Vagina (tissue), 2 donors: ENCODE measurements at places on chromosomes 16 and 17.

DNA sequence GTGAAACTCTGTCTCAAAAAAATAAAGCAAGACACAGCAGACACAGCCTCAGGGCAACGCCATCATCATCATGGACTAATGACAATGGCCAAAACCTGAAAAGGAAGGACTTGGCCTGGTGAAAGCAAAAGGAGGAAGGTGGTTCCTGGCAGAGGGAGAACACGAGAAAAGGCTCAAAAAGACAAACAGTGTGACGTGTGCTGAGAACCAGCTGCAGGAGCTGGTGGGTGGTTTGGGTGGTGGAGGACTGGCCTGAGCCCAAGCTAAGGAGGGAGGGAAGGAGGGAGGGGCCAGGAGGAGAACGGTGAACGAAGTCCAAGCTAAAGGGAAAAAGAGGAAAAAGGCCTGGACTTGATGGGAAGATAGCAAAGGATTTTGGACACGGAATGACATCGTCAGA lies 85.1 kb downstream of the SLC39A11 start:
- no peak for DNase-seq

DNA sequence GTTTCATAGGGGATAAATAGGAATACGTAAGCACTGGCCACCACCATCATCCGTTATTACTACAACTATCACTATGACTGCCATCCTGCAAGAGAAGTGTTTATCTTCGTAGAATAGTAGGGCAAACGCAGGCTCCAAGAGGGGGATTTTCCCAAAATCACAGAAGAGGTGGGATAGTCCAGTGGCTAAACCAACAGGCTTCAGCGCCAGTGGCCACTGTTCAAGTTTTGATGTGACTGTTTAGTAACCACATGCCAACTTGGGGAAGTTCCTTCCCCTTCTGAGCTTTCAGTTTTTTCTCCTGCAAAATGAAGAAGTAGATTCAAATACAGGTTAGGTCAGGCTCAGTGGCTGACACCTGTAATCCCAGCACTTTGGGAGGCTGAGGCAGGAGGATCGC lies 60.7 kb upstream of the GRIN2A start:
- no peak for DNase-seq

DNA sequence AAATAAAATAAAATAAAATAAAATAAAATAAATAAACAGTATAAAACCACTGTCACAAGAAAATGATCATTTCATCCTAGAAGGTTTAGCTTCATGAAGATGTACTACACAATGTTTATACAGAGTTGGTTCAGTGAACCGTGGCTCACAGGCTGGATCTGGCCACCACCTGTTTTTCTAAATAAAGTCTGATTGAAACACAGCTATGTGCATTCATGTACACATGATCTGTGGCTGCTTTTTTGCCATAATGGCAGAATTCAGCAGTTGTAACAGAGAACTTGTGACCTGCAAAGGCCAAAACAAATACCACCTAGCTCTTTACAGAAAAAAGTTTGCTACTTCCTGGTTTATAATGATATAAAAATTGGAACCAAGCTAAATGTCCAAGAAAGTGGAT lies 12.6 kb upstream of the RPRML start:
- no peak for DNase-seq

DNA sequence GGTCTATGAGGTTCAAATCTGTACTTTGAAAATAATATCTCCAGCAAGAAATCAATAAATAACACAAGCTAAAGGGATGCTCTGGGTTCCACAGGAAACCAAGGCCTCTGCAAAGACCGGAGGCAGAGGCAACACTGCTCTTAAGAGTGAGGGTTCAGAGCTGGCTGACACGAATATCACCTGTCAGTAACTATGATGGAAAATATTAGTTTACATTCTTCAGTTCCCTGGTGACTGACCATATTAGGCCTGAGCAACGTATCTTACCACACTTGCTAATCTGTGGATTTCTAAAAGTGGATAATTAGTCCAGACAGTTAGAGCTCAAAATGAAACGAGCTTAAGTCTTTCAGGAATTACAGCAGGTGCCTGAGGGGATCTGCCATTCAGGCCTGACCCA lies 459.3 kb downstream of the HS3ST3B1 start:
- no peak for DNase-seq

- DNase-seq = no peak
These were observed 3.6 kb upstream of the TBX2 start for GRCh38 chr17:61395983-61396585.

DNA sequence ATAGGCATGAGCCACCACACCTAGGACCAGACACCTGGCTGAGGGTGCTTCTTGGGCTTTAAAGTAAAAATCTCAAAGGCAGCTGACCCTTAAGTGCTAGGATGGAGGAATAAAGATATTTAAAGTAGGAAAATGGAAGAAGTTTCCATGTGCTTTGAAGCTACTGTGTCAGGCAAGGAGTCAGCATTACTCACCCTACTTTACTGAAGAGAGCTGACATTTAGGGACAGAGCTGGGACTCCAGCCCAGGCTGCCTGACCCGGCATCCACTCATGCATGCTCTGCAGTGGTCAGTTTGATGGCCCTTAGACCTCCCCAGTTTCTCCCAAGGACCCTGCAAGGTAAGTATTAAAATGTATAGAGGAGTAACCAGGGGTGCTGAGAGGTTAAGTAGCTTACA lies 124.7 kb upstream of the PLCG2 start:
- no peak for DNase-seq

DNA sequence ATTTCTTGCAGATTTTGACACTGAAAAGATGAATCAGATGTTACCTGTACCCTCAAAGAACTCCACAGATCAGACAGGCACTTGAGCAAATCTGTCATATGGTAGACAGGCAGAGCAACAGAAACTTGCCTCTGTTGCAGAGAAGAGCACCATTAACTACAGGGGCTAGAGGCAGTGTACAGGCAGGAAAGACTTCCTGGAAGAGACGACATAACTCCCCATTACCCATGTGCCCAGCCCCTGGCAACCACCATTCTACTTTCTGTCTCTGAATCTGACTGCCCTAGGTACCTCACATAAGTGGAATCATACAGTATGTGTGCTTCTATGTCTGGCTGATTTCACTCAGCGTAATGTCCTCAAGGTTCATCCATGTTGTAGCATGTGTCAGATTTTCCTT lies 15.5 kb downstream of the GFOD2 start:
- DNase-seq = no peak

- no peak for DNase-seq
These were observed 13.9 kb downstream of the CYB561 start for GRCh38 chr17:63431939-63432804.

GRCh38 chr16:89687092-89687940 lies 827 bp downstream of the CDK10 start:
- DNase-seq = no peak

GRCh38 chr17:55228683-55229192 lies 36.0 kb upstream of the HLF start:
- no peak for DNase-seq

DNA sequence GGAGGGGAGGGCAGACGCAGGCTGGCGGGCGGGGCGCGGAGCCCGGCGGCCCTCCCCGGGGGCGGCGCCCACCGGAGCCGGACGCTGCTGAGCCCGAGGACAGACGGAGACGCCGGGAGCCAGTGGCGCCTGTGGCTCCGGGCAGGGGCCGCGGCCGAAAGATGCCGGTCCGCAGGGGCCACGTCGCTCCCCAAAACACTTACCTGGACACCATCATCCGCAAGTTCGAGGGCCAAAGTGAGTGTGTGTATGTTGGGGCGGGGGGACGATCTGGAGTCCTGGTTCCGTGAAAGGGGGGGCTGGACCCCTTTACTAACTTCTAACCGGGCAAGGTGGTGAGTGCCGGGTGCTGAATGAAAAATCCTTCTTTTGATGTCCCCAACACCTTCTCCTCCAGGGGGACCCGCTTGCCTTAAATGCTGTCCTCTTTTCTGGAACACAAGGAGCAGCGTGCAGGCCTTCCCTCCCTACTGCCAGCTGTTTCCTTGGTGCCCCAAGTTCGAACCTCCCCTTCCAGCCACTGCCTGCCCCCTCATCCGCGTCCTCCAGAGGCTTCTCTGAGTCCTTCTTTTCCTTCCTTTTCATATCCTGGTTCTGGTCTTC lies at the start of gene KCNH6:
Gene KCNH6, plus strand, starts transcription at position 106 of the 603 bp plus-strand sequence. Its CDS starts 56 bp downstream, at position 162.
- DNase-seq = no peak

DNA sequence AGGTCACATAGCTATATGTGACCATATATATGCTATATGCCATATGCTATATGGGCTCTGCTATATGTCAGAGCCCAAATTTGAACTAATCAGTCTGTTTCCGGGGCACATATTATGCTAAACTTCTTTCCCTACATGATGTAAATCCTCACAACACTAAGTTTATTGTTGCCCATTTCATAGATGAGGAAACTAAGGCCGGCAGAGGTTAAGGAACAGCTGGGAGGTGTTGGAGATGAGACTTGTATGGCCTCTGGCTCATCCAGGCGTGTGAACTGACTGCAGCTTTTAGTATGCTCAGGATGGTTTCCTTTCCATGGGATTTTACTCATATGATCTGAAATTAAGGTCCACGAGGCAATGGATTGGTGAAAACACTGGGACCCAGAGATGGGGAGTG lies 17.5 kb upstream of the CNOT1 start:
- no peak for DNase-seq

DNA sequence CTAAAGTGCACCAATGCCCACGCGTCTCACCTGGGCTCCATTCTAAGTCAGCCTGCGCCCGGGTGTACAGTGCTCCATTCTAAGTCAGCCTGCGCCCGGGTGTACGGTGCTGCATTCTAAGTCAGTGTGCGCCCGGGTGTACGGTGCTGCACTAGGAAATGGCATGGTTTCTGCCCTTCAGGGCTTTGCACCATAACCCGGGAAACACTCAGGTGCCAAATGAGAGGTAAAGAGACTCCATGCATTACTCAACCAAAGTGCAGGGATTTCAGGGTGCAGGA lies 29.2 kb upstream of the FASN start:
- no peak for DNase-seq

- DNase-seq = no peak
These were observed 5.7 kb downstream of the DLG4 start for GRCh38 chr17:7213895-7214299.

DNA sequence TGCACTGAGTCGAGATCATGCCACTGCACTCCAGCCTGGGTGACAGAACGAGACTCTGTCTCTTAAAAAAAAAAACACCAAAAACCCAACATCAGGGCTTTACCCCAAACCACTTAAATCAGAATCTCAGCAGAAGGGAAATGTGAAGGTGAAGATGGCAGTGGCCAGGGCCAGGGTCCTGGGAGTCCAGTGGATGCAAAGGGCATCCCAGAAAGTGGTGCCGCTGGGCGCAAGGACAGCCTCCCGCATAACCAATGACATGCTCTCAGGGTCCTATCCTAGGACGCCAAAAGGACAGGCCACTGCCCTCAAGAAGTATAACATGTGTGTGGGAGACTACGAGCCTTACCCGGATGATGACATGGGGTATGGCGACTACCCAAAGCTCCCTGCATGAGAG lies 7.9 kb downstream of the TUBD1 start:
- DNase-seq = no peak

DNA sequence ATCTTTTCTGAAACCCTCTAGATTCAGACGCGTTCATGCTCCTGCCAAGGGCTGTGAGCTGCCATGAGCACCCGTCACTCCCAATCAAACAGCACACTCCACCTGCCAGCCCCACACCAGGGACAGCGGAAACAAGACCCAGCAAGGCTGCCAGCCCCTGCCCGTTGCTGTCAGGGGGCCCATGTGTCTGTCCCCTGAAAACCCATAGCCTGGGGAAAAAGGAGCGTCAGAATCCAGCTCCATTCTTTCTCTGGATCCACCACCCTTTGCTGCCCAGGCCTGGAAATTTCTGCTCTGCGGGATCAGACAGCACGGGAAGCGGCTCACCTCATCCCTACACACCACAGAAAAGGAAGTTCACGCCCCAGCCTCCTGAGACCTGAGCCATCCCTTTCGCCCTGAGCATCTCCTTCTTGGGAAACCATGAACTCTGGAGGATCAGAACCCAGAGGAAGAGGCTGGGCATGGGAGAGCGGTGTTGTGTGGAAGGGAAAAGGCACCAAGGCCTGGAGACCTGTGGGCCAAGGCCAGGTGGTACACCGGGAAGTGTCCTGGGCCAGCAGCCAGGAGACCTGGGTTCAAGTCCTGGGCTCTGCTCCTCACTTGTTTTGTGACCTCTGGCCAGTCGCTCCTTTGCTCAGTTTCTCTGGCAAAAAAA lies 51.5 kb upstream of the RCVRN start:
- no peak for DNase-seq

- DNase-seq = no peak
These were observed 4.1 kb downstream of the SYNGR2 start for GRCh38 chr17:78172249-78173051.

DNA sequence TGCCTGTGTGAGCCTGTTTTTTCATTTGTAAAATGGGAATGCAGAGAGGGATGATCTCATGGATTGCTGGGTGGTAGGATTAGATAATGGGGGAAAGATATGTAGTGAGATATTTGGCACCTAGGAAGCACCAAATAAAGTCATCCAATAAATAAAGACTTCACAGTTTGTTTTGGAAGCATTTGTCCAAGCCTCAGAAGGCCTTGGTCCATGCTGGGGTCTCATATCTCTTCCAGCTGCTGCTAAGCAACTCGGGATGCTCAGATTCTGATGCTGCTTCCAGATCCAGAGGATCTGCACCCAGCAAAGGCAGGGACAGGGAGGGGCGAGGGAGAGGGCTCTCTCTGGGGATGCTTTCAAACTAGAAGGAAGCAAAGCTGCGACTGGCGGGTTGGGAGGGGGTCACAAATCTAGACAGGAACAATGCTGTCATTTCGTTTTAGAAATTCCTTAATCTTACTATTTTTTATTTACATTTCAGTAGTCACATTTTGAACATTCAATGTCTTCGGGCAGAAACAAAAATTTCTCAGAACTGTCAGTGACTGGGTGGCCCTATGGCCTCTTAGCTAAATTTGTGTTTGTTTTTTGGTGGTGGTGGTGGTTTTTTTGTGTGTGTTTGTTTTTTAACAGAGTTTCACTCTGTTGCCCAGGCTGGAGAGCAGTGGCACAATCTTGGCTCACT lies 114.9 kb upstream of the CDH5 start:
- DNase-seq = no peak

- no peak for DNase-seq
These were observed 27.1 kb downstream of the ARSG start for GRCh38 chr17:68318103-68318991.

GRCh38 chr16:53597776-53598175 lies 94.8 kb upstream of the AKTIP start:
- no peak for DNase-seq

DNA sequence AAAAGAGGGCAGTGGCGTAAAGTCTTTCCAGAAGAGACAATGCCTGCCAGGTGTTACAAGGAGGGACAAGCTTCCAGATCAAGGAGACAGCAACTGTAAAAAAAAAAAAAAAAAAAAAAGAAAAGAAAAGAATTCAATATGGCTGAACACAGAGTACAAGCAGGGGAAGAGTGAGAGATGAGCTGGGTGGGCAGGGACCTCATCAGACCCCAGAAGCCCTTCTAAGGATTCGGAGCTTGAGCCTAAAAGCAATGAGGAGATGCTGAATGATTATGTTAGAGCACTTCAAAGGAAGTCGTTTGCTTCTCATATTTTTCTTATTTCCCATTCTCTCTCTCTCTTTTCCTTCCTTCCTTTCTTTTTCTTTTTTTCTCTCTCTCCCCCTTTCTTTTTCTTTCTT lies 103.0 kb downstream of the YPEL2 start:
- DNase-seq = no peak
